ENCODE measurements at places on chromosomes 12 and 14.

DNA sequence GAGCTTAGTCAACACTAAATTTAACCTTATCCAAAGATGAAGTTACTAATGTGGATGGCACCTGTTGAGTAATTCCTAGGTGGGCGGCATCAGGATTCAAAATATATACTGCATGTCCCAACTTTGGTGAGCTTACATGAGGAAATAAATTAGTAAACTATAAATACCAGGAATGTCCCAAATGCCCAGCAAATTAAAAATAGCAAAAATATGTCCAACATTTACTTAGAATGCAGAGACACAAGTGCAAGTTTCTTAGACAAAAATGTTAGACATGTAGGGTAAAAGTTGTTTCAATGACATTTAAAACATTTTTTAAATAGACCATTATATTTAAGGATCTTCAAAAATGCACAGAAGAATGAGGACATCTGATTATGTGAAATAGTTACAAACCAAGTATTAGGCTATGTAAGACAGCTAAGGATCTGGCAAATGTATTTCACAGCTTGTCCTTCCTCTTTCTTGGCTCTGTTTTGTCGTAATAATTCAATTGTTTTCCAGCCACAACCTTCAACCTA lies 115.9 kb downstream of the NAV3 start:
- DNase-seq, result no peak

GRCh38 chr14:62957562-62957961 lies 87.7 kb downstream of the KCNH5 start:
- DNase-seq, result no peak

DNA sequence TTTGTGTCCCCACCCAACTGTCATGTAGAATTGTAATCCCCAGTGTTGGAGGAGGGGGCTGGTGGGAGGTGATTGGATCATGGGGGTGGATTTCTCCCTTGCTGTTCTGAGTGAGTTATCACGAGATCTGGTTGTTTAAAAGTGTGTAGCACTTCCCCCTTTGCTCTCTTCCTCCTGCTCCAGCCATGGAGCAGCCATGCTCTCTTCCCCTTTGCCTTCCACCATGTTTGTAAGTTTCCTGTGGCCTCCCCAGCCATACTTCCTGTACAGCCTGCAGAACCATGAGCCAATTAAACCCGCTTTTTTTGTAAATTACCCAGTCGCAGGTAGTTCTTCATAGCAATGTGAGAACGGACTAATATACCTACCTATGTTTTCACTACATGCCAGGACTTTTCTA lies 2.6 kb upstream of the POC1B start:
- DNase-seq, result no peak

GRCh38 chr14:96713426-96713825 lies 83.8 kb upstream of the VRK1 start:
- DNase-seq, result no peak

GRCh38 chr12:112939761-112940381 lies 1.6 kb downstream of the OAS3 start:
- peak; percentile 16 for DNase-seq

DNA sequence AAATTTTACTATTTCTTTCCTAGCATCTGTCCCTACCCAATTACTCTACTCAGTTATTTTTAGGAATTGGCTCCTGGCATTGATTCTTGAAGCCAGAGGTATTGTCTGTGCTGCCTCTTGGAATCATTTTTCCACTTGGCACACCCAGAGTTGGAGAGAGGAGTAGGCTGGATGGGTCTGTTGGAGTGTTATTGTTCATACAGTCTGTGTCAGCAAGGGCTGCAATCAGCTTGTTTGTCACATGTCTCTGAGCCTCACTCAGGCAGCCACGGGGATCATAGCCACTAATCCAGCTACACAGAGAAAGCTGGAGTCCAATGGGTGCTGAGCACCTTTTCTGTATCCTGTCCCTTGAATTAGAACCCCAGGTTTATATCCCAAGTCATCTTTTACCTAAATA lies 176.0 kb upstream of the DYRK2 start:
- DNase-seq, result no peak

- no peak for DNase-seq
These were observed 224.4 kb downstream of the NPAS3 start for GRCh38 chr14:33163109-33163508.

DNA sequence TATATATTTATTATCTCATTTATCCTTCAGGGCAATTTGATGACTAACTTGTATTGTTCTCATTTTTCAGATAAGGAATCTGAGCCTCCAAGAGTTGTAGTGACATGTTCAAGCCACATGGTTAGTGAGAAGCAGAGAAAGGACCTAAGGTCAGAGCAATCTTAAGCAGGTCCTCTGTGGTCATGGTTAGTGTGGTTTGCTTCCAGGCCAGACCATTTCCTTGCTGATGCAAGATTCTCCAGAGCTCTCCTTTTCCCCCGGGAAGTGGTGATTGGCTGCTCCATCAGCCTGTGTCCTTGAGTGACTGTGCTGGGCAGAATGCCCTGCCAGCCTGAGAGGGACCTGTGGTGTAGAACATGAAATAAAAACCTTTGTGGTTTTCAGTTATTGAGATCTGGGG lies 141.3 kb downstream of the KTN1 start:
- no peak for DNase-seq

DNA sequence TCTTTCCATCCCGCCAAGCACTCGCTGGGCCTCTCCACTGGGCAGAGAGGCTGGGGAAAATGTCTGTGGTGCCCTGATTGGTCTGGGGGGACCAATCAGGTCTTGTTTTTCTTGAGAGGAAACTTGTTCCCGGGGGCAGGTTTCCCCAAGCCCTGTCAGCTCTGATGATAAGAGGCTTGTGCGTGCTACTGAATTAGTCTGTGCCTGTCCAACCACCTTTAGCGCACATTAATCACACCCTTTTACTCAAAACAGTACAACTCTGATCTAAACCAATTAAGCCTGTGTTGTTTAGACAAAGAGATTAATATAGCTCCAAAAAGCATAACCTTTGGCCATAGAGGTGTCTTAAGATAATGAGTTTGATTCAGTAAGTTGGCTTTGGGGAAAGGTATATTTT lies 580.4 kb downstream of the VRK1 start:
- no peak for DNase-seq

GRCh38 chr12:54882079-54882478 lies 27.8 kb downstream of the MUCL1 start:
- no peak for DNase-seq

GRCh38 chr14:102077382-102077709 lies 9.5 kb downstream of the HSP90AA1 start:
- DNase-seq, result no peak

- peak; percentile 78 for DNase-seq
These were observed 22.1 kb upstream of the NINJ2 start for GRCh38 chr12:685388-685787.

GRCh38 chr12:93776581-93777018 lies 99.4 kb downstream of the CRADD start:
- DNase-seq, result no peak

- DNase-seq, result no peak
These were observed 279.3 kb downstream of the MED13L start for GRCh38 chr12:115998119-115998633.

DNA sequence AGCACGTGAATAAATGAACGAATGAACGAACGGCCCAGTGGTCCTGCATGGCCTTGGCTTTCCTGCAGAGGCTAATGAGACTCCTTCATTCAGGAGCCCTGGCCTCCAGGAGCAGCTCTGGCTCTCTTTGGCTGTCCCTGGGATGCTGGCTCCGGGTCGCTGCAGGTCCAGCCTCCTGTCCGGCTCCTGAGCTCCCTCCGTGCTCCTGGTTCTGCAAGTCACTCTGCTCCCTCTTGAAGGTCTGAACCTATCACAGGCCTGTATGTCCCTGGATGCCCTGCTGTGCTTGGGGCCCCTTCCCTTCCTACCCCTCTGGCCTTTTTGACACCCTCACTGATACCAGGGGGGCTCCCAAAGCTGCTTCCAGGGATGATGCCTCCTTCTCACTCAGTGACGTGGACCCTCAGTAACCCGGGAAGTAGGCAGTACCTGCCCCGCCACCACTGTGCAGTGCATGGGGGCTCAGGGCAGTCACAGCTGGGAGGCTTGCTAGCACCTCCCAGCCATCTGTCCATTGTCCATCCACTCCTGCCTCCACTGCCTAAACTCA lies 133.7 kb upstream of the C14orf180 start:
- DNase-seq, result no peak

DNA sequence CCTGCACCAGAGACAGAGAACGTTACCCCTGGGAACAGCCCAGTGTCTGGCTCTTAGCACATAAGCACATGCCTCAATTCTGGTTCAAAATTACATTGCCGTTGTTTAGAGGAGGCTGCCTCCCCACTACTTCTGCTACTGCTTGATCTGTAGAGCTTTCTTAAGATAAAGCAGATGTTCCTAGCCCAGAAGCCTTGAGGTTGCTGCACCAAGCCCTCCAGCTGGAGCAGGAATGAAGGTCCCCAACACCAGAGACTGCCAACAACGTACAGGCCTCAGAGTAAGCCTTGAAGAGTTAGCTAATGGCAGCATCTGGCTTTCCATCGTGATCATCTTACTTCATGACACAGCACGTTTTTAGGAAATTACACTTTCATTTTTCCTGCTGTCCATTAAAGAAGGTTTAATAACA lies 34.7 kb upstream of the AMIGO2 start:
- no peak for DNase-seq

DNA sequence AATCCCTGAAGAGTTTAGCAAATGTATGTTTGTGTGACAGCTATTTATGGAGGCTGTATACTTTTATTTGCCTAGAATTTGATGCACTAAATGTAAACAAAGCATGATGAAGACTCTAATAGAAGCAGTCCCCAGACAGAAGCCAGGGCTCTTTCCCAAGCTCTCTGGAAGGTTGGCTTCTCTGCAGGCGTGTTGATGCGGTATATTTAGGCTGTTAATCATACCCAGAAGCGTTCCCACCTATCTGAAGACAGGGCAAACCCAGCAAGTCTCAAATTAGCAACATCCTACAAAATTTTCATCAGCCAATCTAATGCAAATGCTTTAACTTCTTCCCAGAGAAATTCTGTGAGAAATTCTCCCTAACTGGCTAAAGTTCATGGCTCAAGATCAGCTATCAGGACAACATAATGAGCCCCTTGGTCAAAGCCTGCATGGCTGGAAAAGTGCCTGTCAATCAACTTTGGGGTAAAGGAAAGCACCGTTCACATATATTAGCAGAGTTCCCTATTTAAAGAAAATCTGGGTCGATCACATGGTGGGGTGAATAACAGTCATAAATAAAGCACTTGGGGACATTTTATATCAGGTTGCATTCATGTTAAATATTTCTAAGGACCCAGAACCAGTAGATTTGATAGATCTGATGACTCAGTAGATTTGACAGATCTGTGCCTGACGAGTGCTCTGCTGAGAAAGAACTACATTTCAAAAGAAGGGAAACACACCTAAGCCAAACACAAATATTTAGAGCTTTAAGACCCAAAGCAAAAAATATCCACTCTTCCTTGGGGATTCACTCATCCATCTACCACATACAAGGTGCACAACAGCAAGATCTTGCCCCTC lies 46.6 kb downstream of the KSR2 start:
- no peak for DNase-seq

DNA sequence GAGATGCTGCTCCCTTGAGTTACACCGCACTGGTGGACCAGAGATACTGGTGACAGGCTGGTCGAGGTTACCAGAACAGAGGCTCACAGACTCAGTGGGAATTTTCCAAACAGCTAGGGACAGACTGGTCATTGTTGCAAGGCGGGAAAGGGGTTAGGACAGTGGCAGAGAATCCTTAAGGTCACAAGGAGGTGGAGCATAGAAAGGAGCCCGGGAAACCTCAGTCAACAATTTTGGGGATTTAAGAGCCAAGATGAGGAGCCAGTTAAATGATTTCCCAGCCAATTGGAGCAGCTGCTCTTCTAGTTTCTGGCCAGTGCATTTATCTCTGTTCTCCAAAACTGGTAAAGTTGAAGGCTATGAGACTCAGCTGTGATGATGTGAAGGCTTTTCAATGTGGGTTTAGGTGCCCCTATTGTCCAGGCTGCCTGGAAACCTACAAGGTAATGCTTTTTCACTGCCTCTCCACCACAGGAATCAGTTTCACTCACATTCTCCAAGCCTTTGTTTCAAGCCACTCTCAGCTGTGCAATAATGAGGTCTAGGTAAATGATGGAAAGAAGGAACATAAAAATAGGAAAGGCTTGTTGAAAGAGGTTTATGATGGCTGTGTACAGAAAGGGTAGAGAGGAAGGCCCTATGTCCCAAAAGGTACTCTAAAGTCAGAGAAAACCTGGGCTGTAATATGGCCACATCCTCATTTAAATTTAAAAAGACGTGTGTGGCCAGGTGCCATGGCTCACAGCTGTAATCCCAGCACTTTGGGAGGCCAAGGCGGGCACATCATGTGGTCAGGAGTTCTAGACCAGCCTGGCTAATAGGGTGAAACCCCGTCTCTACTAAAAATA lies 7.0 kb upstream of the TNS2 start:
- DNase-seq, result no peak

GRCh38 chr12:95215949-95216348 lies 1.3 kb downstream of the FGD6 start:
- no peak for DNase-seq

DNA sequence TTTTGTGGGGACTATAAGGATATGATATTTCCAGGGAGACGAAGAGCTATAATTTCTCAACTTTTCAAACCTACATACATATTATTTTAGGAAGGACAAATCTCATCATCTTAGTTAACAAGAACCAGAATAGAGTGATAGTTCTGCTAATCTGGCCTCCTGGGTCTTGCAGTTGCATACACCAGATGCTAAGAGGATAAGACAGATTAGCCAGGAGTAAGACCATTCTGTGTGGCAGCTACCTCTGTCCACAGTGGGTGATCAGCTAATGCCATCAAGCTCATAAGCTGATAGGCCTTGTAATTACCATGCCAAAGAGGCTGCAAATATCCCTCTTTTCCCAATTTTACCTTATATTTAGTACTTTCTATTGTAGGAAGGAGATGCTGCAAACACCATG lies 776.8 kb downstream of the NRXN3 start:
- no peak for DNase-seq

GRCh38 chr14:29868000-29868399 lies 59.6 kb downstream of the PRKD1 start:
- DNase-seq, result no peak

GRCh38 chr12:121494093-121494787 lies 86.6 kb downstream of the KDM2B start:
- peak; percentile 61 for DNase-seq

GRCh38 chr12:132659146-132659545 lies 28.0 kb downstream of the POLE start:
- no peak for DNase-seq

DNA sequence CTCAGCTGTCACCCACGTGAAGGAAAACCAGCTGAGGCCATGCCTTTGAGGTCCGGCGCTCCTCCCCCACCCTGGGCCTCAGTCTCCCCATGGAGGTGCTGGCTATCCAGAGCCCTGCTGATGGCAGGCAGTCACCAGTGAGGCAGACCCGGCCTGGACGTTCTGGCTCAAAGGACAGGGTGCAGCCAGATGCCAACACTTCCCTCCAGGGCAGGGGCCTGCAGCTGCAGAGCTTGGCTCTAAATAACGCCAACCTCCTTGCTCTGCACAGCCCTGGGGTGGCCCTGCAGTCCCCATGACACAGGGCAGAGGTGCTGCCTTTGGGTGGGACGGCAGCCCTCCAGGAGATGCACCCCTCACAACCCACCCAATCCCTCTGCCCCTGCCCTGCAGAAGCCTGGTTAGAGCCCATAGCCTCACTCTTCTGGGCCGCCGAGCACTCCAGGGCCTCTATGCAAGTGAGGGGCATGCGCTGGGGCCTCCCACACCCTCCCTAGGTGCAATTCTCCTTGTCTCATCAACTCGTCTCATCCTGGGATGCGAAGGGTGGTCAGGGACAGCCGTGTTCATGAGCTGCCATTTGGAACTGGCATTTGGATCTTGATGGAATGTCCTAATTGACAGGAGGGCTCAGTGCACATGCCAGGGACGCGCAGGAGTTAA lies 30.4 kb downstream of the CCDC85C start:
- no peak for DNase-seq

Data from activated T-cell treated with anti-CD3 and anti-CD28 coated beads, Interleukin-2, amount 50 U/mL, for 72 hours (primary cell).